ENCODE measurements at places on chromosomes 16 and 17. TPM values are rescaled to one million over a fixed set of nuclear protein-coding genes. Genes with fewer than 3 reads are reported as not detected.

GRCh38 chr16:70161350-70161749 lies 12.2 kb upstream of the CLEC18C start:
- no peak overlapping the region for H3K4me3 ChIP-seq
- DNase-seq: peak; percentile 65
- peaks cover 18% of the 10 kb centered on the region for H3K36me3 ChIP-seq
- no peak overlapping the region for H3K27ac ChIP-seq
- H3K4me1 ChIP-seq: peaks cover 7% of the 10 kb centered on the region

DNA sequence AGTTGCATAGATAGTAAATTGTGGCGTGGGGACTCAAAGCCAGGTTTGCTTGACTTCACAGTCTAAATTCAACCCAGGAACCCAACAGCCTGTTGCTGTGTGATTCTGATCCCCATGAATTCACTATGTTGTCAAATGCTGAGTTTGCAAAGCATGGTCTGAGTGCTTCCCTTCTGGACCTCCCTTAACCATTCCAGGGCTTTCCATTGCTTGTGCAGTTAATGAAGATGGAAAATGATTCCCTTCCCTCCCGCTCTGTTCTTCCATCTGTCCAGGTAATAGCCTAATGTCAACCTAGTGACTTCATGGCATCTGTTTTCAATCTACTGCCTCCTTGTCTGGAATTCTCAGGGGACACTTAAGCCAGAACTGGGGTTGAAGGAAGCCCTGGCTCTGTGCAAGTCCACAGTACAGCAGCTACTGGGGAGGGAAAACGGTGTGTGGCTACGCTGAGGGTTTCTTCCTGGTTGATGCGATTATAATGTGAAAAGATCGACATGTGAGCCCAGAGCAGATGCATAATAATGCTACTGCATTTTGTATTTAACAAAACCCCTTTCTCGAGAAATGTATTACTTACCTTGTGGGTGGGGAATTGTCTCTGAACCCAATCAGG lies 206.7 kb downstream of the CDH13 start:
- H3K4me3 ChIP-seq: no peak overlapping the region
- DNase-seq: no peak
- H3K4me1 ChIP-seq: peaks cover 7% of the 10 kb centered on the region
- H3K27ac ChIP-seq: no peak overlapping the region
- no peaks in the 10 kb centered on the region for H3K27me3 ChIP-seq

DNA sequence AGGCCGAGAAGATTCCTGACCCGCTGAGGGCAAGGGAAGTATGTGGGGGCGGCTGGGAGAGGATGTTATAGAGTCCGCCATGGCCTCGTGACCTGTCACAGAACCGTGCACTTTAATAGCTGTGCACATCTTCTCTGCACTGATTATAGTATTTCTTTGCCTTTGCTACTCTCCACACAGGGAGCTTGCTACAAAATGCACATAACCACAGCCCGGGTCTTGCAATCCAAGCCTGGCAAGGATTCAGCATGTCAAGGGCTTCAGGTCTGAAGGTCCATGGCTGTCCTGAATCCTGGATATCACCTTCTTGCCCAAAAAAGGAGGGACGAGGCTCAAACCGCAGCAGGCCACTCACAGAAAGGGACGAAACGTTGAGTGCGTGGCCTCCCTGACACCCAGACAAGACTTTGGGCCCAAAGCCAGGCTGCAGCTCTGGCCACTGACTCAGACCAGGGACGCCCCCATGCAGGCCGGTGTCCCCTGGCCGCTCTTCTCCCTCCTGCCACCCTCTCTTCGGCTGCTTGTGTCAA lies 43.7 kb downstream of the USP22 start:
- H3K27ac ChIP-seq: peak overlapping the region; percentile 68
- no peak for DNase-seq
- peaks cover 33% of the 10 kb centered on the region for H3K4me1 ChIP-seq
- peaks cover 28% of the 10 kb centered on the region for H3K36me3 ChIP-seq
- H3K27me3 ChIP-seq: no peaks in the 10 kb centered on the region

DNA sequence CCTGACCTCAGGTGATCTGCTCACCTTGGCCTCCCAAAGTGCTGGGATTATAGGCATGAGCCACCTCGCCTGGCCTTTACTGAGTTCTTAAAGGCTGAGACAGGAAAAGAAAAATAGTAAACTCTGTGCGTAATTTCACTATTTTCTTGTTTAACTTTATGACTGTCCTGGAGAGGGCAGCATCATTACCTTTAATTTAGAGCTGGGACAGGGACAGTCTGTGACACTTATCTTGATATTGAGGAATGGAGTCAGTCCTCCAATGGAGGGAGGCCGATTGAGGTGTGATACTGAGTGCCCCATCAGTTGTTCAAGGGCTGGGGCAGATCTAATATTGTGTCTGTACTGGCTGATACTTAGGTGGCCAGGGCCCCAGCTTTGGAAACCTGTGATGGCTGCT lies 21.5 kb upstream of the SPN start:
- no peak for DNase-seq
- H3K4me3 ChIP-seq: no peak overlapping the region
- no peaks in the 10 kb centered on the region for H3K27me3 ChIP-seq
- no peak overlapping the region for H3K27ac ChIP-seq
- no peaks in the 10 kb centered on the region for H3K4me1 ChIP-seq
- no peaks in the 10 kb centered on the region for H3K36me3 ChIP-seq

DNA sequence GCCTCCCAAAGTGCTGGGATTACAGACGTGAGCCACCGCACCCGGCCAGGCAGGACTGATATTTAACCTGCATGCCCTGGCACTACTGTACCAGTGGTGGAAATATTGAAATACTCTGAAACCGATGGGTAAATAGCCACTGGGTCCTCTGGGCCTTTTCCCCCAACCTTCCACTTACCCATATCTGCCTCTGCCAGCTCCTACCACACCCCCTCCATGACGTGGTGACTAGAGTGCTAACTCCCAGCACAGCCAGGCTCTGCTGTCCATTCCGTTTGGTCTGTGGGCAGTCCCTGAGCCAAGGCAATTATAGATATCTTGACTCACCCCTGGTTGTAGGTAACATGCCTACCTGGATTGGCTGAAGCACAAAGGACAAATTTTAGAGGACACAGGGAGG lies 187.8 kb downstream of the PRKCB start:
- peaks cover 12% of the 10 kb centered on the region for H3K27me3 ChIP-seq
- DNase-seq: no peak
- H3K4me3 ChIP-seq: no peak overlapping the region
- H3K36me3 ChIP-seq: no peaks in the 10 kb centered on the region
- no peaks in the 10 kb centered on the region for H3K4me1 ChIP-seq
- no peak overlapping the region for H3K27ac ChIP-seq

- peaks cover 2% of the 10 kb centered on the region for H3K36me3 ChIP-seq
- no peak overlapping the region for H3K4me3 ChIP-seq
- no peak overlapping the region for H3K27ac ChIP-seq
- H3K4me1 ChIP-seq: no peaks in the 10 kb centered on the region
- DNase-seq: no peak
- H3K27me3 ChIP-seq: no peaks in the 10 kb centered on the region
Observed at GRCh38 chr17:79087428-79088143, 13.0 kb downstream of the ENGASE start.

DNA sequence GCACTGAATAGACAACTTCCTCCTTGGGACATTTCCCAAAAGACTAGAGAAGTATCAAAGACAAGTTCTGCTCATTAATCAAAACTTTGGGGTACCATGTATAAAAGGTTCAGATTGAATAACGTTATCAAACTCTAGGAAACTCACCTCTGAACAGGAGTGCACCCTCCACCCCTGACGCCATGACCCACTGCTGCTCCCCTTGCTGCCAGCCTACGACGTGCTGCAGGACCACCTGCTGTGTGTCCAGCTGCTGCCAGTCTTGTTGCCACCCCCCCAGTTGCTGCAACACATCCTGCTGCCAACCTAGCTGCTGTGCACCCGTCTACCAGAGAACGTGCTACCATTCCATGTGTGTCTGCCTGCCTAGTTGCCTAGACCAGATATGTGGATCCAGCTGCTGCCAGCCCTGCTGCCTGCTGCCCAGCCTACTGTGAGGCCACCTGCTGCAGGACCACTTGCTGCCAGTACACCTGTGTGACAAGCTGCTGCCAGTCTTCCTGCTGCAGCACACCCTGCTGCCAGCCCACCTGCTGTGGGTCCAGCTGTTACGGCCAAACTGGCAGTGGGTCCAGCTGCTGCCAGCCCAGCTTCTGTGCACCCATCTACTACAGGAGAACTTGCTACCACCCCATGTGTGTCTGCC lies 13.8 kb upstream of the KRTAP9-2 start:
- no peaks in the 10 kb centered on the region for H3K4me1 ChIP-seq
- H3K27ac ChIP-seq: no peak overlapping the region
- H3K36me3 ChIP-seq: peaks cover 6% of the 10 kb centered on the region
- H3K27me3 ChIP-seq: peaks cover 36% of the 10 kb centered on the region

DNA sequence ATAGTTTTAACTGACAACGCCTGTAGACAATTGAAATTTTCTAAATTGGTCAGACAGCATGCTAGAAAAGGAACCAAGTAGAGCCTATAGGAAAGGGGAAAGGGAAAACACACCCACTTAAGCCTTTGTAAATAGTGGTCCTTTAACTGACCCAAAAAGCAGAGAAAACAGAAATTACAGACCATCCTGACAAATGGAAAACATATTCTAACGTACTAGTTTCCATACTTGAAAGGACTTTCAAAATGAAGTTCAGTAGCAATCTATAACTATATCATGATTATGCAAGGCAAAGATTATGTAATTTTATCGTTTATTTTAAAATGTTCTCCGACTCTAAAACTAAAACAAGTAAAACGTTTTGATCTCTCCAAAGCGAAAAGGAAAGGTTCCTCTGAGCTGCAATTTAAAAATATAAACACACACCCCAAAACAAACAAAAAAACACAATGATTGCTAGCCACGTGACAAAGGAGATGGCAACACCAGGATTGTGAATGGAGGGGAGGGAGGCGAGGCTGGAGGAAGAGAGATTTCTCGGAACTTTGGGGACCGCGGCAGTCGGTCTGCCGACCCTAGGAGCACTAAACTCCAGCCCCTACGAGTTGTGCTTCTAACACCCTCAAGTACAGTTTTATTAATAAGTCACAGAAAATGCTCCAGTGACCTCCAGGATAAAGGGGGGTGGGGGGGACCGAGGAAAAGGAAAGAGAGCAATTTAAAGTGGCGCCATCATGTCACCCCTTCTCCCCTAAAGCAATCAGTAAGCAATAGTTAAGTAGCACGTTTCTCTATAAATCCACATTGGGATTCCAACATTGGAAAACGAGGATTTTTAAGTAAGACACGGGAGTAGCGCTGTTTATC lies 1.7 kb downstream of the KANSL1 start:
- no peak for DNase-seq
- peak overlapping the region; percentile 88 for H3K4me3 ChIP-seq
- peak overlapping the region; percentile 99 for H3K27ac ChIP-seq
- no peaks in the 10 kb centered on the region for H3K36me3 ChIP-seq

- H3K4me3 ChIP-seq: no peak overlapping the region
- peaks cover 40% of the 10 kb centered on the region for H3K27me3 ChIP-seq
- H3K27ac ChIP-seq: no peak overlapping the region
- no peaks in the 10 kb centered on the region for H3K36me3 ChIP-seq
Observed at GRCh38 chr16:55706739-55707384, 51.1 kb downstream of the SLC6A2 start.

- peak overlapping the region; percentile 9 for H3K4me3 ChIP-seq
- H3K4me1 ChIP-seq: peaks cover 16% of the 10 kb centered on the region
- H3K27me3 ChIP-seq: no peaks in the 10 kb centered on the region
- H3K27ac ChIP-seq: no peak overlapping the region
Observed at GRCh38 chr16:58516768-58517107, 1.4 kb downstream of the SETD6 start.

DNA sequence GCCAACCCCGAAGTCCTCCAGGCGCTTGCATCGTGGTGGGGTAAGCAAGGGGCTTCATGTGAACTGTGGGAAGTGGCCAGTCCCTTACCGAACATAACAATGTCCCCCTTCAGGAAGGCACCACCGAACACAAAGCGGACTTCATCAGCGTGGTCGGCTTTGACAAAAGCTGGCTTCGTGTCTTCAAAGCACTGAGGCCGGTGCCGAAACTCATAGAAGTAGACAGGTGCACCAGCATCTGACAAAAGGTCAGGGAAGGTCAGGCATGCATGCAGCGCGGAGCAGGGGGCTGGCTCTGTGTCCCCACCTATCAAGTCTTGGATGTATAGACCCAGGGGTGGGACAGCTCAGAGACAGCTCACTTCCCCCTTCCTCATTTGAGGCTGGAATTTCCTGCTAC lies 16.6 kb upstream of the CES1 start:
- no peak overlapping the region for H3K4me3 ChIP-seq
- no peaks in the 10 kb centered on the region for H3K4me1 ChIP-seq
- DNase-seq: no peak
- H3K36me3 ChIP-seq: no peaks in the 10 kb centered on the region
- peaks cover 48% of the 10 kb centered on the region for H3K27me3 ChIP-seq

- H3K27me3 ChIP-seq: no peaks in the 10 kb centered on the region
- H3K4me1 ChIP-seq: peaks cover 15% of the 10 kb centered on the region
- DNase-seq: no peak
- no peak overlapping the region for H3K27ac ChIP-seq
- no peaks in the 10 kb centered on the region for H3K36me3 ChIP-seq
Observed at GRCh38 chr17:77105706-77106105, 35.1 kb upstream of the SEC14L1 start.

DNA sequence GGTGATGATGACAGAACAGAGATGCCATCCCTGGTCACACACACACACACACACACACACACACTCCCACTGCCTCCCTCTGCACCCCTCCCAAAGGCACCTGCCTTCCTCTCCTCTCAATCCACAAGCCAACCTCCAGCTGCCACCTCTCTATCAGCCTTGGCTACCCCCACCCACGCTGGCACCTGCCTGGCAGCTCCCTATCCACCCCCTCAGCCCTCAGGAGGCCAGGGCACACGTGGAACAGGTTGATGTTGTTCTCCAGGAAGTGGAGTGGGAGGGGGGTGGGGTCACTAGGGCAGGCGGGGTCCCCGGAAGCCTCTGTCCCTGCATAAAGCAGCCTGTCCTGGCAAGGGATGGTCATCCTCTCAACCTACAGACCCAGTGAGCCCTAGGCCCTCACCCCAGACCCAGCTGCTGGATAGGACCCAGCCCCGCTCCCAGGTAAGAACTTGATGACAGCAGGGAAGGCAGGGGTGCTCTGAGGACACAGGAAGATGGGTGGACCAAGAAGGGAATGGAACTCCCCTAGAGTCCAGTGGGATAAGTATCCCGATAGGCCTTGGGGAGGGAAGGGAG lies at the start of gene GSDMA:
Gene GSDMA, plus strand, starts transcription at position 363 of the 579 bp plus-strand sequence. CDS start 2,684 bp downstream, outside the sequence.
- H3K27ac ChIP-seq: no peak within 1 kb of the TSS
- H3K4me1 ChIP-seq: peaks cover 3% of the 10 kb centered on the region
- peaks cover 32% of the 10 kb centered on the region for H3K27me3 ChIP-seq
- H3K36me3 ChIP-seq: no peaks in the 10 kb centered on the region
- no peak for DNase-seq

DNA sequence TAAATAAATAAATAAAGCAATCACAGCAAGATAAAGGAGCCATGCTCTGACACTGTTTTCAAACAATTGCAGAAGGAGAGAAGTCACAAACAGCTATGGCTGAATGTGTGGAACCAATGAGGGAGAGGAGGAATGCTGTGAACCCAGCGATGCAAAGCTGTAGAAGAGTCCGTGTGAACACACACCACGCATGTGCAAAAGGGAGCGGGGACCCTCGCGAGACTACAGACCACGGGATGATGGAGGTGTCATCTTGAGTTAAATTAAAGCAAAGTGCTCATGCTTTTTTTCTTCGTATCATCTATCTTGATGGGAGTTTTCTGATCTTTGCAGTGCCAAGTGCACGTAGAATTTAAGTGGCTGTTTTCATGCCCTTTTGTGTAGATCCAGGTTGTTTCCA lies 123.8 kb upstream of the CDH5 start:
- H3K4me1 ChIP-seq: peaks cover 19% of the 10 kb centered on the region
- DNase-seq: no peak
- peaks cover 2% of the 10 kb centered on the region for H3K36me3 ChIP-seq
- H3K4me3 ChIP-seq: no peak overlapping the region
- H3K27me3 ChIP-seq: no peaks in the 10 kb centered on the region
- no peak overlapping the region for H3K27ac ChIP-seq

The C1QL1 gene
- total RNA-seq: 2.0 TPM

The GABARAP gene
- 459 TPM for total RNA-seq

The ITGAD gene
- not detected for total RNA-seq

The SYNGR3 gene
- 0.74 TPM for total RNA-seq

The OMG gene
- total RNA-seq: not detected

The CNTNAP4 gene
- total RNA-seq: not detected

The RGS9 gene
- total RNA-seq: 14.9 TPM
